ENCODE measurements at places on chromosomes 12 and 14.

DNA sequence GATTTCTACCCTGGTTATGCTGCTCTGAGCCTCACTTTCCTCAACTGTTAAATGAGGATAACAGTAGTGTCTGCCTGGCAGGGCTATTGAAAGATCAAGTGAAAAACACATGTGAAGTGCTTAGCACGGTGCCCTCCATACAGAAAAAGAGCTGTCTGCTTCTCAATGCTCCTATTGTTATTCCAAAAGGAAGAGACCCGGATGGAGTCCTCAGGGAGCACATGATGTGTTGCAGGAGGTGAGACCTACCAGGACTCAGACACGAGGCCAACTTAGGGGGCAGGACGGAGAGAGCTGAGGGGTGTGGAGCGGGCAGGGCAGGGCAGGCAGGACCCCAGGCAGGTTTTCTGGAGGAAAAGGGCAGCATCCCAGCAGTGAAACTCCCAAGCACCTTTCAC lies 8.9 kb downstream of the FAIM2 start:
- DNase-seq = no peak

DNA sequence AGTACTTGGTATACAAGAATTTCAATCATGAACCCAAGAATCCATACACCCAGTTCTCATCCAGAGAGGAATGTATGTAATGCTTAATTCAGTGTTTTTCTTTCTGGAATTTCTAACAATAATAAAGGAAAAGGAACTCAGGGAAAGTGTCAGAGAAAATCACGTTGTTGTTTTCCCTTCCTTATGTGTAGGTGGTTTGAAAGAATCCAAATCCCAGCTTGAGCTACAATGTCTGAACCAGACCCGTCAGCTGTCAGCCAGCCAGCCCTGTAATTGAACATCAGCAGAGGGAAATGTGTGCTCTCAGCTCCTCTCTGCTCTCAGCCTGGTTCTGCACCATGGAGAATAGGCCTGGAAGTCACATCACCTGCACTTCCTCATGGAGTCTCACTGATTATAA lies 126.5 kb downstream of the TMEM30B start:
- DNase-seq = no peak

DNA sequence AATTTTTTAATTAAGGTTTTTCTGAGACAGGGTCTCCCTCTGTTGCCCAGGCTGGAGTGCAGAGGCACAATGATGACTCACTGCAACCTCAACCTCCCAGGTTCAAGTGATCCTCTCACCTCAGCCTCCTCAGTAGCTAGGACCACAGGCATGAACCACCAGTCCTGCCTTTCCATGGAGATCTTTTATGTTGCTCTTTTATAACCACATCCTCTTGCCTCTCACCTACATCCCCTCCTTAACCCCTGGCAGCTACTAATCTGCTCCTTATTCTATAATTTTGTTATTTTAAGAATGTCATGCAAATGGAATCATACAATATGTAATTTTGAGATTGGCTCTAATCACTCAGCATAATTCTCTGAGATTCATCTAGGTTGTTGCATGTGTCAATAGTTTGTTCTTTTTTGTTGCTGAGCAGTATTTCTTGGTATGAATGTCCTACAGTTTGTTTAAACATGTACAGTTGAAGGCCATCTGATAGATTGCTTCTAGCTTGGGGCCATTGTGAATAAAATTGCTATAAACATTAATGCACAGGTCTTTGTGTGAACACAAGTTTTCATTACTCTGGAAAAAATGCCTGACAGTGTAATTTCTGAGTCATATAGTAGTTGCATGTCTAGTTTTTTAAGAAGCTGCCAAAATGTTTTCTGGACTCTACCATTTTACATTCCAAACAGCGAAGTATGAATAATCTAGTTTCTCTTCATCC lies 249.2 kb upstream of the AMIGO2 start:
- DNase-seq = no peak

DNA sequence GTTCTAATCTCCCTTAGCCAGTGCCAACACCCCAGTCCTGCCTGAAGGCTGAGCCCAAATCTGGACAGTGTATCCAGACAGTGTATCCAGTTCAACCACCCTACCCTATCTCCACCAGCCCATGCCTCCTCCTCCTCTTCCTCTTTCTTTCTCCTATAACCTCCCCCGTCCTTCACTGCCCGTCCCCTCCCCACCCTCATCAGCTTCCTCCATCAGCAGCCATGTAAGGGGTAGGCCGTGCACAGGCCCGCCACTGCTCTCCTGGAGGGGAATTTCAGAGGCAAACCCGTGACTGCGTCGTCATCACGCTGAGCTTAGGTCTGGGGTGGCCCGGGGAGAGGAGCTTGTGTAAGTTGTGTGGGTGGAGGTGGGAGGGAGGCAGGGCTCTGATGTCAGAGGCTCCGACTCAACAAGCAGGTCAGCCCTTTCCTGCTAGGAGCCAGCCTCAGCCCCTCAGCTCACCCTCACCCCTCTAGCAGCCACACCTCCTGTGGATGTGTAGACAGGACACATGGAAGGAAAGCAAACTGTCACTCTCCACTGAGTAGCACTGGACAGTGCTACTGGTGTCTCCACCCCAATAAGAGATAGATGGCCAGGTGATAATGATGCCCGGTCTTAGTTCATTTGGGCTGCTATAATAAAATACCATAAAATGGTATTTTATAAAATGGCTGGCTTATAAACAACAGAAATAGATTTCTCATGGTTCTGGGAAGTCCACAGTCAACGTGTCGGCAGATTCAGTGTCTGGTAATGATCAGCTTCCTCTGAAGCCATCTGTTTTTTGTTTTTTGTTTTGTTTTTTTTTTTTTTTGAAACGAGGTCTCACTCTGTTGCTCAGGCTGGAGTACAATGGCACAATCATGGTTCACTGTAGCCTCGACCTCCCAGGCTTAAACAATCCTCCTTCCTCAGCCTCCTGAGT lies 50.5 kb downstream of the IRF2BPL start:
- DNase-seq = no peak

DNA sequence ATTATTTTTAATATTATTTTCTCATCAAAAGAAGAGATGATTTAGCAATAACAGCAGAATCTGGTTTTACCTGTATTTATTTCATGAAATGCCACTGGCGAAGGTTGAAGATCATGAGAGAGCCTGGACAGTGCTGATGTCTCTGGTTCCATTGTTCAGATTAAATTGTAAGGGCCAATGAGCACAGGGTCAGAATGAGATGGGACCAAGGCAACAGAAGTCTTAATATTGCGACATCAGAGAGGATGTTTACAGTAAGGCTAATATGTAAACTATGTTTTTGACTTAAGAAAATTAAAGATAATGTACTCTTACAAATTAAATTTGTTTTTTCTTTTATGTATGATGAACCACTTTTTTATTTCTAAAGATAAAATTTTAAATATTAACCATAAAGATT lies 35.2 kb upstream of the KLRD1 start:
- DNase-seq = no peak

- DNase-seq = no peak
Measured at GRCh38 chr12:61750604-61751003, 509.6 kb upstream of the USP15 start.

DNA sequence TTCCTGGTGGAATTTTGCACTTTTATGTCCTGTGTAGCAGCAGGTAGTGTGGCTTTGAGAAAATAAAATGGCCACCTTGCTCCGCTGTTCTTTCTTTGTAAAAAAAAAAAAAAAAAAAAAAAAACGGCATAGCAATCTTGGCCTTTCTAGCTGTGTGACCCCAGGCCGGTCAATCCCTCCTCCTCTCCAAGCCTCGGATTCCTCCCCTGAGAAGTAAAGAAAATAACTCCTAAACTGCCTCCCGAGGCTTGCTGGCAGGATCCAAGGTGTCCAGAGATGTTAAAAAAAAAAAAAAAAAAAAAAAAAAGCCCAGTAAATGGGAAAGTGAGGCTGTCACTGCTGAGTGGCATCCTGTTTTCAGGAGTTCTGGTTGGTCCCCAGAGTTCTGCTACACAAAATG lies 23.9 kb upstream of the MAP1LC3B2 start:
- no peak for DNase-seq

DNA sequence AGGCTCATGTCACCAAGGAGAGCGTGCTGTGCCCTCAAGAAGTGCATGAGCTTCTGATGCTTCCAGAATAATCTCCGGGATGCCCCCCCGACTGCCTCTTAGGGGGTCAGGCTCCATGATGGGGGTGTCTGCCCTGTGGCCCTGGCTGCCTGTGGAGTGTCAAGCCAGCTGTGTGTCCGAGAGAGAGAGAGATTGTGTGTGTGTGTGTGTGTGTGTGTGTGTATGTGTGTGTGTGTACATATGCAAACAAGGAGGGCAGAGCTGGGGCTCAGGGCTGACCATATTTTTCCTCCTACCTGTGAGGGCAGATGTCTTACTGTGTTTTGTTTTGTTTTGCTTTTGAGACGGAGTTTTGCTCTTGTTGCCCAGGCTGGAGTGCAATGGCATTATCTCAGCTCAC lies 5.6 kb upstream of the ALDH2 start:
- no peak for DNase-seq

- DNase-seq = no peak
Measured at GRCh38 chr14:57999471-57999870, 133.6 kb upstream of the SLC35F4 start.

GRCh38 chr12:130932061-130932930 lies 21.4 kb upstream of the ADGRD1 start:
- no peak for DNase-seq

- no peak for DNase-seq
Measured at GRCh38 chr14:99127651-99128167, 144.3 kb downstream of the BCL11B start.

GRCh38 chr12:124364543-124364942 lies 69.7 kb downstream of the RFLNA start:
- DNase-seq = no peak

GRCh38 chr12:94012590-94012989 lies 135.8 kb upstream of the PLXNC1 start:
- DNase-seq = no peak

GRCh38 chr12:112010415-112011344 lies 2.3 kb downstream of the TMEM116 start:
- no peak for DNase-seq

DNA sequence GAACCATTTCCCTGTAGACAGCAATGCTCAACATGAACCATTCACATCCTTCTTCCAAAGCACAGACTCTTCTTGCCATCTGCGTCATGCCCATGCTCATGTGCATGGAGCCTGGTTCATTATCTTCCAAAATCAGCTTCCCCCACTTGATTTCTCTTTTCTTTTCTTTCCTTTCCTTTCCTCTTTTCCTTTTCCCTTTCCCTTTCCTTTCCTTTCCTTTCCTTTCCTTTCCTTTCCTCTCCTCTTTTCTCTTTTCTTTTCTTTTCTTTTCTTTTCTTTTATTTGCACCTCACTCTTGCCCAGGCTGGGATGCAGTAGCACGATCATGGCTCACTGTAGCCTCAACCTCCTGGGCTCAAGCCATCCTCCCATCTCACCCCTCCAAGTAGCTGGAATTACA lies 37.5 kb downstream of the WIF1 start:
- DNase-seq = no peak

DNA sequence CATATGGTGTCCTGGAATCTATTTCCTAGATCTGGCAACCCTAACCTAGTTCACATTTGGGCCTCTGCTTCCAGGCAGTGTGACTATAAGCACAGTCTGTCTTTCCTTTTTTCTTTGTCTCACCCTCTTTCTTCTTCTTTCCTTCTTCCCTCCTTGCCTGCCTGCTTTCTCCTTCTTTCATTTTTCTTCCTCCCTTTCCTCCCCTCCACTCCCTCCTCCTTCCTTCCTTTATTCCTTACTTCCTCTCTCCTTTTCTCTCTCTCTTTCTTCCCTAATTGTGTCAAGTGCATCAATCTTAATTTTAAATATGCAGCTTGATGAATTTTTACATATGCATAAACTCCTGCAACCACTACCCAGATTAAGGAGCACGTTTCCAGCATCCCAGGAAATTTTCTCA lies 4.6 kb upstream of the DAO start:
- DNase-seq = no peak

- no peak for DNase-seq
Measured at GRCh38 chr12:56143217-56143616, 9.2 kb upstream of the MYL6B start.

- no peak for DNase-seq
Measured at GRCh38 chr12:13599176-13599575, 382.2 kb downstream of the GRIN2B start.

DNA sequence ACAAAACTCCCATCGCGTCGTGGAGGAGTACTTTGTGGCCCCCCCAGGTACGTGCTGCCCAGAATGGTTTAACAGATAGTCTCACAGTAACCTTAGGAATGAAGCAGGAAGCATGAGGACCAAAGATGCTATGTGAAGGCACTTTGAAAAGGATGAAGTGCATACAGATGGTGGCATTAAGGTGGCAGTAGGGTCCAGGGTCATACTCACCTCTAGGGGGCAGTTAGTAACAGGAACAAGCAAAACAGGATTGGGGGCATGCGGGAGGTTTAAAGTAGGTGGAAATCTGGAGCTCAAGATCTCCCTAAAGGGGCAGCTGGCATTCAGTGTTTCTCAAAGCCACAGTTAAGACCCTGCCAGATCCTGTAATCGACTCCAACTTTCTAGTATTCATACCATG lies 10.9 kb downstream of the GATC start:
- DNase-seq = no peak

DNA sequence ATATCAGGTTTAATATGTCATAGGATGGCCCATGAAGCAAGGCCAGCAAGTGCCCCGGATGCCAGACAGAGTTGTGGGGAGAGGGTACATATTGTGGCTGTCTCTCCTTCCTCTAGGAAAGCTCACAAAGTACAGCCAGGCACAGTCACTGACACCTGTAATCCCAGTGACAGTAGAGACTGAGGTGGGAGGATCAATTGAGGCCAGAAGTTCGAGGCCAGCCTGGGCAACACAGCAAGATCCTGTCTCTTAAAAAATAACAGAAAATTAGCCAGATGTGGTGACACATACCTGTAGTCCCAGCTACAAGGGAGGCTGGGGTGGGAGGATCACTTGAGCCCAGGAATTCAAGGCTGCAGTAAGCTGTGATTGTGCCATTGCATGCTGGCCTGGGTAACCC lies 32.1 kb downstream of the SLC7A8 start:
- no peak for DNase-seq

DNA sequence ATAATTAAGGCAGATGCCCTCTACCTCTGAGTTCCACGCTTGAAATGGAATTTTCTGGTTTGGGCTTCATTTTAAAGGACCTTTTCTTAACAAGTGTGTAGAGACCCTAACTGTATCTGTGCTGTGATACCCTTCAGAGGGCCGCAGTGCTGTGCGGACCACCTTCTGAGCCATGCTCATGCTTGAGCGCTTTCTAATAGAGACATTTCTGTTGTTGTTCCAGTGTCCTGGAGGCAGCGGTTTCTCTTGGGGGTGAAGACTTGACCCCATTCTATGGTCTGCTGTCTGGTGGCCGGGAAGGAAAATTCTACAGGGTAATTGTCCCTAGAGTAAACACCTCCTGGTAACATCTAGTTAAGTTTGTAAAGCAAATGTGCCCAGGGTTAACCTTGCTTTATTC lies 46.7 kb upstream of the BCL7A start:
- no peak for DNase-seq

GRCh38 chr12:126396536-126396935 lies 1331.3 kb downstream of the AACS start:
- no peak for DNase-seq

DNA sequence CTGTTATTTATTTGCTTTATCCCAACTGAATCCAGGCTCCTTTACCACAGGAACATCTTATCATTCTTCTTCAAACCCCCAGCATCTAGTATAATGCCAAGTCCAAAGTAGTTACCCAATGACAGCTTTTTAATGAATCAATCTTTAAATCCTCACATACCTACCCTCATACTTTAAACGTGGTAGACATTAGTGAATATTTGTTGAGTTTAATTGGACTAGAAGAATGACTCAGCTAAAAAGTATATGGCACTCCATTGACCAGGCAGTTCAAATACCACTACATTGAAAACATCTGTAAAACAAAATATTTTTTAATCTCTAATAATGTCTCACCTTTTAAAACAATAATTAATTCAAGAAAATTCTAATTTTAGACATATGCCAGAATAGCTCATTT lies 98.1 kb downstream of the ZFC3H1 start:
- no peak for DNase-seq
